ENCODE measurements at places on chromosomes 2 and 18. TPM values are rescaled to one million over a fixed set of nuclear protein-coding genes. Genes with fewer than 3 reads are reported as not detected.

HES6 gene
- total RNA-seq, result 117 TPM

- peak; percentile 50 for DNase-seq
These were observed 274.7 kb upstream of the SIX2 start for GRCh38 chr2:45283764-45284620.

UPP2 gene
- total RNA-seq, result not detected

DNA sequence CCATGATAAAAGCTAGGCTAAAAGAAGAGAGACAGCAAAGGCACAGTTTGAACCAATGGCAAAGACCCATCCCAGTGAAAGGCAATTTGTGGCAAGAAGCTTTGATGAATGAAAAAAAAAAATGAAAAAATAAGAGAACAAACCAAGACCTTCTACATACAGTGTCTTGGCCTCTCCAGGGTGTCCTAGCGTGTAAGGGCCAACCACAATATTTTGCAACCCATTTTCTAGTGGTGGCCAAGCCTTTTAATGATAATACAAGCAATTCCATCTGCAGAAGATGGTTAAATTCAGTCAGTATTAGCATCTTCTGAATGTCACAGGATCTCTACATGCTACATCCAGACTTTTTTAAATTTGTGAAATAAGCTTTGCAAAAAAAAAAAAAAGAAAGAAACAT, 270.4 kb downstream of the LRATD1 start:
- DNase-seq, result no peak

DNA sequence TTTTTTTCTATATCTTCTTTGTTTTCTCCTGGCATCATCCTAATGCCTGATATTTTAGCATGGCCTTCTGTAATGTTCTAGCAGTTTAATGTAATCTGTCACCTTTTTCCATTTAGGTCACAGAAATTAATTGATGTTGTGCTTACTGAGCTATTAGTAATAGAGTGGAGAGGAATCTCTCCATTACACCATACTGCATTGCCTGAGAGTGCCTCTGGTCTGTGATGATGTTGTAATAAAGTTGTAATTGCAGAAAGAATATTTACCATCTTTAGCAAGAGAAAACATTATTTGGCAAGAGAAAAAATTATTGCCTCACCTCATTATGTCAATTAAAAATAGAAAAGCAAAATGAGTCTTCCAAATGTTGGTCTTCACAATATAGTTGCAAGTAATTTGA, 213.2 kb downstream of the KCNJ3 start:
- DNase-seq, result no peak

DNA sequence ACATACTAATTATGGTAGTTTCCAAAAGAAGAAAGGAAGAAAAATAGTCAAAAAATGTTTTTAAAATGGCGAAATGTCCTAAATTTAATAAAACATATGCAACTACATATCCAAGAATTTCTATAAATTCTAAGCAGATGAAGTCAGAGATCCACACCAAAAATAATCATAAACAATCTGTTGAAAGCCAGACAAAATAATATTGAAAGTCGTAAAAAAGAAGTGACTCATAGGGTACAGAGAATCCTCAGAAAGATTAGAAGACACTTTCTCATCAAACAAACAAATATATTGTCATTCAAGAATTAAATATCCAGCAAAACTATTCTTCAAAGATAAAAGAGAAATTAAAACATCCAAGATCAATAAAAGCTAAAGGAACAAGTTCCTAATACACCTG, 281.4 kb upstream of the ZNF804A start:
- DNase-seq, result no peak

- no peak for DNase-seq
These were observed 44.6 kb downstream of the WDFY1 start for GRCh38 chr2:223900531-223900930.

DNA sequence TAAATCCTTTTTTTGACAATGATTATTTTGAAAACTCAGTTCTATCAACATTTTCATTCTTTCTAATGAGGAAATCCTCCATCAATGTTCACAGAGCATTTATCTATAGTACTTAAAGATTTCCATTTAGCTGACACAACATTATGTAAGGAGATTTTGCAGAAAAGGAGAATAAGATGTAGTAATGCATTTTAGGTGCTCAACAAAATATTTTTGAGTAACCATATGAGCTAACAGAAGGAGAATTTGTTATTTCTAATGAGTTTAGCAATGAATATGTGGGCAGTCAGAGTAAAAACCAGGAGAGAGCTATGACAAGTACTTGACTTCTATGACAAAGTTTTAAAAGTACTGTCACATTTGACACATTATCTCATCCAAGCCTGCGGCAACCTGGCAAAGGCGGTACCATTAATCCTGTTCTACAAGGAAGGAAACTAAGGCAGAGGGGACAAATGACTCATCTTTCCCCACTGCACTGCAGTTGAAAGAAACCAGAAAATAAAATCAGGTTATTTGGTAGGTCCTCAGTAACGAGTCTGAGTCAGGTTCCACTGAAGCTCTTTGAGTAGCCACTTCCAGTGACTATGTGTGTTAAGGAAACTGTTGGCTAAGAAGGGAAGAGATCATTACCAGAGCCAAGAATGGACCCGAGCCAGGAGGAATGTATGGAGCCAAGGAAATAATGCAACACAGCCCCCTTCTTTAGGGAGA, 134.1 kb upstream of the ITGB6 start:
- DNase-seq, result no peak

CPLX4 gene
- not detected for total RNA-seq

- DNase-seq, result no peak
These were observed 97.7 kb downstream of the CDC42EP3 start for GRCh38 chr2:37573451-37574388.

- no peak for DNase-seq
These were observed 123.5 kb downstream of the LAMA3 start for GRCh38 chr18:23812546-23813440.

DNA sequence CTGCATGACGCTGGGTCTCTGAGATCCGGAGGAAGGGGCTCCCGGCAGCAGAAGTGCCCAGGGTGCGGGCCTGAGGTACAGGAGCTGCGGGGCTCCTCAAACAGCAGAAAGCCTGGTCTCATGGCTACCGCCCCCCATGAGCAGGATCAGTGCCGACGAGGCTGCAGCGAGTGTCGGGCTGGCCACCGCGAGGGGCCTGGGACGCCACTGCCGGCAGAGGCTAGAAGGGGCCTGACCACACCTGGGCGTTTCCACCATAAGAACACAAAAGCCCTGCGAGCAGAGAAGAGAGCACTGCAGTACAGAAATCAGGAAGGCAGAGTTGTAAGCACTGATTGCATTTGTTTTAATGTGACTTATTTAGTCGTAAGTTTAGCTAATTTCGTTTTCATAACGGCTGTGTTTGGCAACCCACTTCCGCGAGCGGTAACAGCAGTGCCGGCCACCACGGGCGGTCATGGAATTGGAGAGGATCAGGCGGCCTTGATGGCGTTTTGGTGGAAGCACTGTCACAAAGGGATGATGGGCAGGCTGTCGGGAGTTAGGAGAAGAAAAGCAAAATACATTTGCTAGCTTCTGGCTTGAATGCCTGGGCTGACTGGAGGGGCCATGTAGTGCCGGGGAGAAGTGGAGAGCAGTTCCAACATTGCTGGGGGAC, 117.4 kb downstream of the HDAC4 start:
- DNase-seq, result peak; percentile 58

TNFAIP6 gene
- total RNA-seq, result 13.6 TPM

DNA sequence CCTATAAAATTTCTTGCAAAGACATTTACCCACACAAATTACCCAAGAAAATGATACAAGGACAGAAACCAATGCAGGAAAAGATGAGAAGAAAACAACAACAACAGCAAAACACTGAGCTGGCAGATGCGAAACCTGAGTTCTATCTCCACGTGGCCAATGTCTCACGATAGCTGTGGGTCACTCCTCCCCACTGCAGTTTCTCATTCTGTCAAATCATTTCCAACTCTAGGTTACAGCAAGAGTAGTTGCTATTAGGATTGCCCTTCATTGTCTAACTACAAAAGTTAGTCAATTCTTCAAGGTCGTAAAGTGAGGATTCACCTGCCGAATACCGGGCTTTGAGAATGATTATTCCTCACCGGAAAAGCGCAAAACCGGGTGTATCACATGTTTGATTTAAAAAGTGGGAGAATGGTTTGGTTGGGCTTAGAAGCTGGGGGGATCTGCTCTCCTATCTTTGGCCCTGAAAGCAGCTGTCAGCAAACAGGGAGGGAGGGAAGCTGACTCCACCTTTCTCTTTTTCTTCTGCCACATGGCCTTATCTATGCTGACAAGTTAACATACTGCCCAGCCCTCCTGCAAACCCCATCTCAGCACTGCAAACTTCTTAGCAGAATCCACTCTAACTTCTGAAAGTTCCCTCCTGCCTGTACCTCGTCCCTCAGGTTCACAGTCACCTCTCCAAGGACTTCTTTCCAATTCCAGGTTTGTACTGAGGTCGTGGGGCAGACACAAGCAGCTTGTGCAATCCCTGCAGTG, 473.0 kb downstream of the SOX11 start:
- DNase-seq, result no peak

All from ascending aorta (tissue), 2 donors.